ENCODE measurements at places on chromosomes 5 and 9.

- DNase-seq: no peak
Observed at GRCh38 chr9:30796764-30797163, 1587.7 kb upstream of the ACO1 start.

GRCh38 chr9:124453586-124454191 lies 3.4 kb downstream of the ADGRD2 start:
- DNase-seq: no peak

DNA sequence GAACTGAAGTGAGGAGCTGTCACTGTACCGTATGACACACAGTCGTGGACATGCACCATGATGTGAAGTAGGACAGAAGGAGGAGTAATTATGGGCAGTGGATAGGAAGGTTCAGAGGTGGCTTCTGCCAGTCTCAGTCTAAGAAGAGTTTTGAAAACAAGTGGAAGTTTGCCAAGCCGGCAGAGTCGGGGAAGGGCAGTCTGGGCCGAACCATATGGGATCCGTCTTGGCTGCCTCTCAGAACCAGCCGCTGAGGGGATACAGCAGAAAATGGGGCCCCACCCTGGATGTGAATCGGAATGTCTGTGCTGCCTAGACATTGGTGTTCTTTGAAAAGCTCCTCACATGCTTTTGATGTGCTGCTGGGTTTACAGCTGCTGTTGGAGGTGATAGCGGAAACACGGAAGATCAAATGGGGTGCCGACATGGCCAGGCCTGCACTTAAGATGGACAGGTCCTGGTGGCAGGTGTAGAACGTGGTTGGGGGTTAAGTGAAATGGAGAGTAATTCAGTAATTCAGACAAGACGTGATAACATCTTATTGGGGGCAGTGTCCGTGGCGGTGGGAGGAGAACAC lies 11.2 kb downstream of the SNX18 start:
- DNase-seq: no peak

GRCh38 chr9:2494562-2494961 lies 127.0 kb upstream of the VLDLR start:
- no peak for DNase-seq

- DNase-seq: no peak
Observed at GRCh38 chr9:26163931-26164330, 485.7 kb upstream of the TUSC1 start.
